Esophagus muscularis mucosa (tissue), 4 donors: ENCODE measurements at places on chromosomes 11 and 22.
A peak's percentile ranks its signal among the peaks of the same experiment; 100 is the strongest.

GRCh38 chr11:65185171-65185570 lies 3.4 kb downstream of the CAPN1 start:
- no peak for DNase-seq

DNA sequence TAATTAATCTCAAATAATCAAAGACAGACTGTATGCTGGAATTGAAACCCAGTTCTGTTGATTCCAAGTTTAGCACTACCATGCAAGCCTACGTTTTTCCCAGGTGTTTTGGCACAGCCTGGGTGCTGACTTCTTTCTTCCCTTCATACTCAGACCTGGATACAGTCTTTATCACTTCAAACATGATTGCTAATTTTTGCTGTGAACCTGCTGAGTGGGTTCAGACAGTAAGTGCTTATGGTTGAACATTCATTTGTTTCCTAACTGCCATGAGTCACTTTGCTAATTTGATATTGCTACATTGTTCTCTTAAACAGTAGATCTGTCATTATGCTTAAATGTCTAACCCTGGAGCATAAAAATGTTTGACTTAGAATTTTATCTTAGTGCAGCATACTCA lies 12.2 kb downstream of the PAAF1 start:
- DNase-seq = no peak

GRCh38 chr22:45608763-45609180 lies 62.9 kb upstream of the ATXN10 start:
- no peak for DNase-seq

GRCh38 chr11:94928117-94928990 lies 45.0 kb downstream of the CWC15 start:
- DNase-seq = no peak

GRCh38 chr11:24413391-24413790 lies 83.5 kb upstream of the LUZP2 start:
- no peak for DNase-seq

- no peak for DNase-seq
These were observed 938 bp downstream of the SAA4 start for GRCh38 chr11:18235394-18236334.

GRCh38 chr11:33291004-33291777 lies 34.0 kb downstream of the HIPK3 start:
- no peak for DNase-seq

DNA sequence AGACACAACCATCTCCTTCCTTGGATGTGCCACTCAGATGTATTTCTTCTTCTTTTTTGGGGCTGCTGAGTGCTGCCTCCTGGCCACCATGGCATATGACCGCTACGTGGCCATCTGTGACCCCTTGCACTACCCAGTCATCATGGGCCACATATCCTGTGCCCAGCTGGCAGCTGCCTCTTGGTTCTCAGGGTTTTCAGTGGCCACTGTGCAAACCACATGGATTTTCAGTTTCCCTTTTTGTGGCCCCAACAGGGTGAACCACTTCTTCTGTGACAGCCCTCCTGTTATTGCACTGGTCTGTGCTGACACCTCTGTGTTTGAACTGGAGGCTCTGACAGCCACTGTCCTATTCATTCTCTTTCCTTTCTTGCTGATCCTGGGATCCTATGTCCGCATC lies 489 bp downstream of the OR10A4 start:
- DNase-seq = no peak

DNA sequence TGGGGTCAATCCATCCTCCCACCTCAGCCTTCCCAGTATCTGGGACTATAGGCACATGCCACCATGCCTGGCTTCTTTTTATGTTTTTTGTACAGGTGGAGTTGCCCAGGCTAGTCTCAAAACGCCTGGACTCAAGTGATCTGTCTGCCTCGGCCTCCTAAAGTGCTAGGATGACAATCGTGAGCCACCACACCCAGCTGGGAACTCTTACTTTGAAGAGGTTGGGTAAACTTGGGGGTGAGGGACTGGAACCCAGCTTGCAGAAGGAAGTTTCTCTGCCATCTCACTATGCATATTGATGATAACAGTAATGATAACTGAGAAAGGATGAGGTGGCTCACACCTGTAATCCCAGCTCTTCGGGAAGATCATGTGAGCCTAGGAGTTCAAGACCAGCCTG lies 35.9 kb downstream of the ACO2 start:
- no peak for DNase-seq

DNA sequence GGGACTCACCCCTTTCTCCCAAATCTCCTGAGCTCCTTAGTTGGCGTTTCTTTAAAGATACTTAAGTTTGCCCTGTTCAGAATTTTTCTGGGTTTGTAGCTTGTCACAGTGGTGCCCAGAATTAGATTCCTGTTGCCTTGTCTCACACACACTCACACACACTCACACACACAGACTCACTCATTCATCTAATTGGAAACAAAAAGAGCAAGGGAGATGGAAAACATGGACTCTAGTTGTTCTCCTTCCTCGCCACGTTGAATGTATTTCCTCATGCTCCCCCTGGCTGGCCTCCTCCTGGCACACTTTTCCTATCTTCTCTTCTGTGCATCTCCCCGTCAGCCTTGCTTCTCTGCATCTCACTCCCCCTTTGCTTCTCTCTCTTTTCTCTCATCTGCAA lies 752.3 kb downstream of the NTM start:
- no peak for DNase-seq

- no peak for DNase-seq
These were observed 134.4 kb downstream of the CTTN start for GRCh38 chr11:70532731-70533130.

DNA sequence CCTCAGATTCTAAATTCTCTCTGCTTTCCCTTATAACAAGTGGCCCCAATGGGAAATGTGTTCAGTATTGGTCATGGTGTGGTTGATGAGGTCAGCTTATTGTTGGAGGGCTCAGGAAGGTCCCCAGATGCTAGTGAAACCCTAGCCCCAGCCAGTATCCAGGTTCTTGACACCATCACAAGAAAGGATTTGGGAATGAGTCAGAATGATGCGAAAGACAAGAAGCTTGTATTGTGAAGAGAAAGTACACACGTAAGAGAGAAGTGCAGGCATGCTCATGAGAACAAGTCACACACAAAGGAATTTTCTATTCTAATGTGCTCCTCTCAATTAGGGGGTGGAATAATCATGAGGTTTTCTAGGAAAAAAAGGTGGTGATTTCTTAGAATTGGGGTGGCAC lies 34.9 kb upstream of the TRPC6 start:
- no peak for DNase-seq

GRCh38 chr22:37019309-37020191 lies at the start of the genes MPST and TST:
MPST (plus strand) TSS chr22:37019742; CDS start chr22:37019837, 95 bp downstream.
TST (minus strand) TSS chr22:37019447; CDS start chr22:37018732, 715 bp downstream.
- no peak for DNase-seq

DNA sequence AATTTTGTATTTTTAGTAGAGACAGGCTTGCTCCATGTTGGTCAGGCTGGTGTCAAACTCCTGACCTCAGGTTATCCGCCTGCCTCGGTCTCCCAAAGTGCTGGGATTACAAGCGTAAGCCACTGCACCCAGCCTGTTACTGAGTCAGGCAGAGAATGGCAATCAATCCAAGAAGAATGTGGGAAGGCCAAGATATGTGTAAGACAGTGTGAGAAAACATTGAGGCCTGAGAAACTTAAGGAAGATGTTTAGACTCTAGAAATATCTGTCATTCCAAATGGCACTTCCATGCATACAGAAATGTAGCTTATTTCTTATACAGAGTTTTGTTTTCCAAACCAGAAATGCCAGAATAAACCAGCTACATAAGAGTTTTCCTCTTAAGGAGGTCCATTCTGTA lies 248.5 kb downstream of the ETS1 start:
- DNase-seq = no peak

DNA sequence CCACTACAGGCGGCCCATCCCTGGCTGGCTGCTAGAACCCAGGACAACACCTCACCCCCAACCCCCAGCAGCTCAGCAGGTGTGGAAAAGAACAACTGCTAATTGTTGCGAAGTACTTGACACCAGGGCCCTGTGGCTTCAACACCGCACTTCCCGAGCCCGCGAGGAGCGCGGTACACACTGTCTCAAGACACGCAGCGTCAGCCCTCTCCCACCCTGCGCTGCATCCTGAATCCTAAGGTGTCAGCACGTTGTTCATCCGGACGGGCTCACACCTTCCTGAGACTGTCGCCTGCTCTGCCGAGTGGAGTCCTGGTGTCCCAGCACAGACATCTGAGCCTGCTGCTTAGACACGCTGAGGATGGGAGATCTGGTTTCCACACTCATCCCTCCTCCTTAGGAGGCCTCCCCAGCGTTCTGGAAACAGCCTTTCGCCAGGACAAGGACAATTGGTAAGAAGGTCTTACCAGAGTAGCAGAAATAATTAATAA lies 1336.2 kb downstream of the BRD1 start:
- DNase-seq = no peak

- DNase-seq = no peak
These were observed 93.2 kb upstream of the PRR5 start for GRCh38 chr22:44608597-44609399.

DNA sequence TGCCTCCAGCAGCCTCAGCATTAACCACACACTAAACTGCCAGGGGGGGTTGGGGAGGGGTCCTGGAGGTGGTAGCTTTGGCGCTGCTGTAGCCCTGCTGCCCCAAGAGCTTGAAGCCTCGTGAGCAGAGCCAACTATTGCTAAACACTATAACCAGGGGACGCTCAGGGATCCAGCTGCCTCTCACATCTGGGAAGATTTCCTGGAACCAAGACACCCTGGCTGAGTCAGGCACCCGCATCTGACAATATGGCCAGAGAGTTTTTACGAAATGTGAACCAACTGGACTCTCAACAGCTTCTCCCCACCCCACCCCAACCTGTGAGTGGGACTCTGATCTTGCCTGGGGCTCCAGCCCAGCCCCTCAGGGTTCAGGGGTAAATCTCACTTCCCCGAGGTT lies 14.3 kb downstream of the C1QTNF6 start:
- no peak for DNase-seq

DNA sequence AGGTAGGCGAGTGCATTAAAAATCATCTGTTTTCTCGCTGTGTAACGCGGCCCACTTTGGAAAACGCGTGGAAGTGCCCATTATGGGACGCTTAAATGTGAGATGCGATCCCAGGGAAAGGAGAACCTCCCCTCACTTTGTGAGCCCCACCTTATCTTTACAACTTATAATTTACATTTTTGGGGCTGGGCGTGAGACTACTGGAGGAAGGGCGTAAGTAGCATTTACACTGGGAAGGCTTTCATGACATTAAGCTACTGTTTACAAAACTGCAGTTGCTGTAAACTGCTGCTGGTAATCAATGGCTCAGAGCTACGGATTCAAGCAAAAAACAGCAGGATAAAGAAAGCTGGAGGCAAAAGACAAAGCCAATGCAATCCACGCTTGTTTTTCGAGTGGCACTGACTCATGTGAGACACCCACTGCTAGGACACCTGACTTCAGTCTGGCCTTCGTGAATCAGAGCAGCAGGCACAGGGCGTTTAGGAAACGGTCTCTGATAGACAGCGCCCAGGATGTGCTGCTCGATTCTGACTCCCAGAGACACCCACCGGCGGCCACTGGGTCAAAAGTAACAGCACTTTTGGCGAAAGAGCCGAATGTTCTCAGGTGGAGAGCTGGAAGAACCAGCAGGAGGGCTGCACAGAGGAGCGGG lies 78.3 kb downstream of the TRMU start:
- no peak for DNase-seq

GRCh38 chr22:48693377-48694135 lies 1134.1 kb downstream of the BRD1 start:
- no peak for DNase-seq

DNA sequence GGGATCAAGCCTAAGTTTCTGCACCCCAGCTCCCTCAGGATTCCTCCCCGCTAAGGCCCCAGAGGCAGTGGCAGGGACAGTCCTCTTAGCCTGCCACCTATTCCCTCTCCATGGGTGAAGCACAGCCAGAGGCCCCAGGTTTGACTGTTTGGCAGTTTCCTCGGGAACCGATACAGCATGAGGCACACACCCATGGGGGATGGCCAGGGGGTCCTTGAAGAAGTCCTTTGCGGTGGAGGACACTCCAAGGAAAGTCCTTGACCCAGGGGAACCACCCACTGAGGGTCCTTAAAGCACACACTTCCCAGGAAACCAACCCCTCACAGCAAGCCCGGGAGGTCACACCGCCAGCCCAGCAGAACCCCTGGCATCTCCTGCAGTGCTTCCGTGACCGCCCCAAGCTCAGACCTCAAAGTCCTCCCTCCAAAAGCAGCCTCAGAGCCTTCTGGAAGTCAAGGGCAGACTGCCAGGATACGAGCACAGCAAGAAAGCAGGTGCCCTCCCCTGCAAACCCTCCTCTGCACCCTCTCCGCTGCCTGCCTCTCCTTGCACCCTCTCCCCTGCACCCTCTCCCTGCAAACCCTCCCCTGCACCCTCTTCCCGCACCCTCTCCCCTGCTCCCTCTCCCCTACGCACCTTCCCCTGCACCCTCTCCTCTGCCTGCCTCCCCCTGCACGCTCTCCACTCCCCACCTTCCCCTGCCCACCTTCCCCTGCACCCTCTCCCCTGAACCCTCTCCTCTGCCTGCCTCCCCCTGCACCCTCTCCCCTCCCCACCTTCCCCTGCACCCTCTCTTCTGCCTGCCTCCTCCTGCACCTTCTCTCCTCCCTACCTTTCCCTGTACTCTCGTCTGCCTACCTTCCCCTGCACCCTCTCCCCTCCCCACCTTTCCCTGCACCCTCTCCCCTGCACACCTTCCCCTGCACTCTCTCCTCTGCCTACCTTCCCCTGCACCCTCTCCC lies 1.4 kb downstream of the SIGIRR start:
- DNase-seq = no peak

- no peak for DNase-seq
These were observed 42.2 kb downstream of the PDE2A start for GRCh38 chr11:72631806-72632731.

- no peak for DNase-seq
These were observed 30.0 kb upstream of the TCF20 start for GRCh38 chr22:42300259-42301076.

GRCh38 chr11:134079317-134079716 lies 10.4 kb downstream of the JAM3 start:
- peak; percentile 24 for DNase-seq

- no peak for DNase-seq
These were observed 15.7 kb downstream of the TSPO start for GRCh38 chr22:43167001-43167589.

GRCh38 chr11:2132874-2133240 lies 6.3 kb downstream of the IGF2 start:
- no peak for DNase-seq

DNA sequence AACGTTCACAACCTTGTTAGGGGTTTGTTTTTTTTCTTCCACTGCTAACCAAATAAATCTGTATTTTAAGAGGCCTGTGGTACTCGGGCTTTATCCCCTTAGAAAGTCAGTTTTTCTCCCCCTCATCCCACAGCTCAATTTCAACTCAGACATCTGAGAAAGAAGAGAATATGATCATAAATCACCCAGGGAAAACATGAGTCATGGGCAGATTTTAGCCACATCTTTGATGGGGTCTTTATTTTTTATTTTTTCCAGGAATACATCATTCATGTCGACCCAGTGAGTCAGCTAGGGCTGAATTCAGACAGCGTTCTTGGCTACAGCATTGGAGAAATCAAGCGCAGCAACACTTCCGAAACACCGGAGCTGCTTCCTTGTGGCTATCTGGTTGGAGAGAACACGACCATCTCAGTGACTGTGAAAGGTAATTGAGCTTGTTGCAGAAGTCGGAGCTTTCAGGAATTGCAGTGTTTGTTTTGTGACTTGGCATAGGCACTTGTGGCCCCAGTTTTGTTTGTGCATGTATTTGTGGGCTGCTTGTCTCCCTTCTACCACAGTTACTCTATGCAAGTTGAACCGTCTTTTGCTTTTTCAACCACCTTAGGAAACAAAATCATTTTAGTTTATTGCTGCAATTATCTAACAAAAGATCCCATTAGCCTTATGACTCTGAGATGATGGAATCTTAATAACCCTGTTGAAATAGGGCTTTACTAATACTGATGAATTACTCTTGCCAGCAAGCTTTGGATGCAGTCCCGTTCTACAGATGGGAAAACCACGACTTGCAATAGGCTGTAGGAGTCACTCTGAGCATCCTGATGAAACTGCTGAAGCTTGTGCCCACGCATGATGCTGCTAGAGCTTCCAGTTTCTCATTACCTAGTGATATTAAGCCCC lies 62.7 kb downstream of the DBX1 start:
- DNase-seq = no peak
